T1000 (cell line): ENCODE measurements at places on chromosomes 5 and 9.

GRCh38 chr9:70160686-70161600 is 97.8 kb upstream of the SMC5 start:
- DNase-seq, result no peak

- DNase-seq, result no peak
Observed at GRCh38 chr5:179534431-179534830, 15.9 kb upstream of the RUFY1 start.

DNA sequence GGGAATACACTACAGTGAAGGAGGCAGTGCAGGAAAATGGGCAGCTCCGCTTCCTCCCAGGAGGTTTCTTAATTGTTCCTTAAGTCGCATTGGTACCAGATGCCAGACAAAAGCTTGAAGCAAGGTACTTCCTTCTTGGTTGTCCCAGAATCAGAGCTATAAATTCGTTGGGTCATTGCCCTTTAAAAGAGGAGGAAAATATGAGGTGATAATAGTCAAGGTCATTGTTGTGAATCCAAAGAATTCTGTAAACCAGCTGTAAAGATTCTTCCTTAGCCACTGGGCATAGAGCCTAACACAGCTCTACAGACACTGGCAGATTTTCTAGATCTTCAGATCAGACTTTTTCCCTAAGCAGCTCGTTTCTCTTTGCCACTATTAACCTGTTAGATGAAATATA is 444.1 kb upstream of the TLE4 start:
- DNase-seq, result no peak

GRCh38 chr9:88791105-88791805 is 200.0 kb upstream of the S1PR3 start:
- DNase-seq, result no peak

GRCh38 chr5:78649211-78649695 is 681 bp upstream of the LHFPL2 start:
- no peak for DNase-seq

DNA sequence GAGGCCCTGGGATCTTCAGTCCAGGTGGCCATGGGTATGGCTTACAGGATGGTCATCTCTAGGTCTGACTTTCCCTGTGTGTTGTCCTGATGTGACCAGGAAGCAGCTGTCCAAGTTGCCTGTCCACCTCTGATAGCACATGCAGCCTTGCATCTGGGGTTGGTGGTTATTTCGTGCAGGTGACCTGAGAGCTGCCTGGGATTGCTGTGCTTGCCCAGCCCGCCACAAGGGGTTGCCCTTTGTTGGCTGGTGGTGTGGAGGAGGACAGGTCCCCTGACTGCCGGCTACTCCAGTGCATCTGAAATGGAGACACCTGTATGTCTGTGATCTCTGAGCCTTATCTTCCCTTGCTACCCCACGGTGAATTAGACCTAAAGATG is 212.6 kb downstream of the ARHGAP26 start:
- no peak for DNase-seq
